ENCODE measurements at places on chromosomes 6 and 20.

- DNase-seq: no peak
Measured at GRCh38 chr20:36924167-36925045, 27.1 kb downstream of the SAMHD1 start.

- no peak for DNase-seq
Measured at GRCh38 chr6:130604841-130605399, 222.3 kb upstream of the SMLR1 start.

DNA sequence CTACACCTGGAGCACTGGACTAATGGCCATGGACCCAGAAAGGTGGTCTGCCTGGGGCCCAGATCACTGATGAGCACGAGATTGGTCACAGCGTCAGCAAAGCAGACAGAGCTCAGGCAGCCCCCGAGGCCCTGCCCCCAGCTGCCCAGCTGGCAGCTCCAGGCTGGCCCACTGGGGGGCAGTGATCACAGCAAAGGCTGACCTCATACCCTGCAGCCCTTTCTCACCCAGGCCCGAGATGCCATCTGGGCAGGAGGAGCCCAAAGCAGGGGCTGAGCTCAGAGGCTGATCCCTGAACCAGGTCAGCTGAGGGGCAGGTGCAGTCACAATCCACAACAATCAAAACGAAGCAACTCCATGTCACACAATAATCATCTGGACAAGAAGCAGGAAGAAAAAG lies 4.1 kb downstream of the MAP1LC3A start:
- DNase-seq: peak; percentile 31

- peak; percentile 43 for DNase-seq
Measured at GRCh38 chr20:7841291-7841970, 98.8 kb downstream of the HAO1 start.
